Stimulated activated naive CD8-positive, alpha-beta T cell treated with anti-CD3 and anti-CD28 coated beads, Interleukin-15, amount 100 ng/mL, for 72 hours (primary cell): ENCODE measurements at places on chromosomes 2 and 18.

- no peak for DNase-seq
Observed at GRCh38 chr2:43798300-43798699, 24.5 kb downstream of the DYNC2LI1 start.

DNA sequence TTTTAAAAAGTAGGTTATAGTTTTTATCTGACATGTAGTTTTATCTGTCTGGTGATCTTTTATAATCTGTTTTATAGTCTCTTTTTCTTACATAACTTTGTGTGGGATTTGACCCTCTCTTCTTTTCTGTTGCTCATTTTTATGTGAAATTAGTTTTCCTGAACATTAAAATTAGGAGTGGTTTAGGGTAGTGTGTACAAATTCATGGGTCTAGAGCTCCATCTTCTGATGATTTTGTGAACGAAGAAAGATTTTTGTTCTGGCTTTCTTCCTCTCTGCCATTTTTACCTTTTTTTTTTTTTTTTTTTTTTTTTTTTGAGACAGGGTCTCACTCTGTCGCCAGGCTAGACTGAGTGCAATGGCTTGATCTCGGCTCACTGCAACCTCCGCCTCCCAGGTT lies 46.6 kb downstream of the SLC30A6 start:
- no peak for DNase-seq

GRCh38 chr18:63578357-63578958 lies 8.7 kb upstream of the SERPINB13 start:
- DNase-seq: no peak

DNA sequence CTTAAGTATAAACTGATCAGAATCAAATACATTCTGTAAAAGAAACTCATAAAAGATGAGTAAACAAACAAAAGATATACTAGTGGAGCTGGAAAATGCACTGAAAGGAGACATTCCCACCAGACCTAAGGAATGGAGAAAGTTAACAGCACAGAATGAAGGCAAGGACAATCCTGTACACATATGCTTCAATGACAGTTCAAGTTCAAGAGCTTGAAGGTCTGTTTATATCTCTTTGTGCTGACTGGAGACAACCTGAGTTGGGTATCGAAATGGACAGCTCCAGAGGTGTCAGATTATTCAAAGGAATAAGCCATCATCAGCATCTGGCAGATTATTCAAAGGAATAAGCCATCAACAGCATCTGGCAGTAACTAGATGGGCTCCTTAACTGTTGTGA lies 73.8 kb upstream of the CD226 start:
- no peak for DNase-seq

DNA sequence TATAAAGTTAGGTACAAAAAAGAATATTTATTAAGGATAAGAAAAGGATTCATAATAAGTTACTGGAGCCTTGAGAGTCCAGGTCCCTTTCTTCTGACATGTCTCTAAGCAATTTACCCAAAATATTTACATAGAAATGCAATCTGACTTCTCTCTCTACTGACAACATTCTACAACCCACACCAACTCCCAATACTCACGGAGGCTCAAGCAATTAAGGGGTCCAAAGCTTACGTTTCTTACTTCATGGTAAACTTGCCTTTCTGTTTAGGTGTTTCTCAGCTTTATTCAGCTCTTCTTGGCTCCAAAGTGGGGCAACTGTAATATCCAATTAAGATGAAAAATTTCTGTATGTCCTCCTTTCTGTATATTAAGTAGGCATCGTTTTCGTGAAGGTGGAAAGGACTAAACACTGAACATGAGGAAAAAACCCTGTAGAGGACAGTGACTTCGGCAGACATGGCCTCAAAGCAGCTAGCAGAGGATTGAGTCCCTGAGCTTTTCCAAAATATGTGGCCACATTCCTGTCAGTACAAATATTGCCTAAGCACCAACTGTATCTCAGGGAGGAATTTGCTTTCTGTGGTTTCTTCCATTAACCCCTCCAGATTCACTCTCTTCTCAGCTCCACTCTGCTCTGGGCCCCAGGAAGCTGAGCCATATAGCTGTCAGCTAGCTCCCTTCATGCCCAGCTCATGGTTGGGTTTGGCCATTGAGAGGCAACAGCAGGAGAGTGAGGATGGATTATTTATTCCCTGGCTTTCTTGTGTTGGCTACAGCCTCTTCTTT lies 67.9 kb upstream of the GLS start:
- DNase-seq: no peak

DNA sequence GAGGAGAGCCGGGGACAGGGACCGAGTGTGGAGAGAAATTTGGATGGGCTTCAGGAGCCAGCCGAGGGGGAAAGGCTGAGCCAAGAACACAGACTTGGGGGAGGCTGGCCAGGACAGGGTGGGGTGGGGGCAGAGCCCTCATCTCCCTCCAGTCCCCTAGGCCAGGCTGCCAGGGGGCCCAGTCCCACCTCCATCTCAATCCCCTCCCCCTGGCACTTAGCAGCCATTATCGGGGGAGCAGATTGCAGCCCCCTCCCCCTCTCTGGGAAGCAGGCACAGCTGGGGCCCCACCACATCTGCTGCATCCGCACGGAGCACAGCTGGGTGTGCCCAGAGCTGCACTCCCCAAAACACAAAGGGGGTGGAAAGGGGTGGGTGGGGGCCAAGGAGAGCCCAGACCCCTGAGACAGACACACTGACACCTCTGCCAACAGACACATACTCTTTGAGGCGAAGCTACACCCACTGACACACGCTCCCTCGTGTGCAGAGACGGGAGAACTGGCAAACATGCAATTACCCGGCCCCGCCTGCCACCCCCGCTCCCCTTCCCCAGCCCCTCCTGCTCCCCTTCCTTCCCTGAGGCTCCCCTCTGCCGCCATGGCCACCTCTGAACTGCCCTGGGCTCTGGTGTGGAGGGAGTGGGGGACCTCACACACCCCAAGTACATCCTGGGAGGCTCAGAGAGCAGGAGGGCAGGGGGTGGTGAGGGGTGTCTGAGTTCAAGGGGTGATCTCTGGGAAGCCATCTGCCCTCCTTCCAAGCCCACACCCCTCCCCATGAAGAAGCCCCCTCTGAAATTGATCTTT lies 5.1 kb upstream of the ASIC4 start:
- no peak for DNase-seq

GRCh38 chr2:111634995-111635538 lies 248.9 kb downstream of the ANAPC1 start:
- DNase-seq: no peak

DNA sequence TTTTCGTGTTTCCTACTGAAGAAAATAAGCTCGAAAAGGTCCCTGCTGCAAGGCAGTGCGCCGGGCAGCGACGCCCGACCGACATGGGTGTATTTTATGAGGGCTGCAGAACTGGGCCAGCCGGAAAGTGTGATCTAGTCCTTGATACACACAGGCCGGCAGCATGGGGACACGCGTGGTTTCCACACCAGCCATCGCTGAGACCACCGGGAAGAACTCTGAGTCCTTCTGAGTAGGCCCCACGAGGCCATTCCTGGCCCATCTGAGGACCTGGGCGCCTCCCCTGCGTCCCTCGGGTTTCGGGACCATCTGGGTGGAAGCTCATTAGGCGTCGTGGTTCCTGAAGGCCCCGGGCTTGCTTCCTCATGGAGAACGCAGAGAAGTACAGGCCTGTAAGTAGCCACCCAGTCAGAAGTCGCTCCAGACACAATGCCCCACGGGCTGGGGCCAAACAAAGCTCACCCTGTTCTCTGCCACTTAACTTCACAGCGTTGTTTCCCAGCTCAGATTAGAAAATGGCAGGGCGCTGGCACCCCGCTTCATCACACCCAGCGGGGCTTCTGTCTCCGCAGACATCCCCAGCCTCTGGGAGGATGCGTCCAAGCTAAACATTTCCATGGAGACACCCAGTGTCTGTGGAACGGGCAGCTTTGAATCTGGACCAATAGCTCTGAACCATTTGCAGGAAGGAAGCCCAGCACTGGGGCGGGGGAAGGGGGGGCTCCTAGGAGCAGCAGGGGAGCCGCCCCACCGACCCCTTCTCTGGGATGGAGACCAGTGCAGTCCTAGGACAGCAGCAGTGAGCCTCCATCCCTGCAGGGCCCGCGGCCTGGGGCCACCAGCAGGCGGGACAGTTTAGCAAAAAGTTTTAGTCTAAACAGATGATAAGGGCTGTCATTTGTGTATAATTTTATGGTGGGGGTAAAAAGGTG lies 2.4 kb downstream of the NFATC1 start:
- no peak for DNase-seq

GRCh38 chr2:176383836-176384442 lies 114.7 kb downstream of the MTX2 start:
- no peak for DNase-seq

DNA sequence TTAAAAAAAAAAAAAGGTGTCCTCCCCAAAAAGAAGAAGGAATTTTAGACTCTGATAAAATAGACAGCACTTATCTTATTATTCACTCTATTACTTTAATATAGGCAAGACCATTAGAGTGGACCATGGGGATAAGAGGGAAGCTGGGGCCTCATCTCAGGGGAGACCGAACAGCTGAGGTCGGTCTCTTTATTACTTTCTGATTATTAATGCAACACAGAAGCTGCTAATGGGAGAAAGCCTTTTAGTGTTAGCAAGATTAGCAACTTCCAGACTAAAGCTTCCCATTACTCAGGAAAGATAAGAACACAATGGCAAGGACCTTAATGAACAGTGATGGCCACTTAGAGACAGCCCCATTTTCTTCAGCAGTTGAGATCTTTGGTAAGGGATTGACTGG lies 135.5 kb downstream of the TMEFF2 start:
- DNase-seq: no peak

DNA sequence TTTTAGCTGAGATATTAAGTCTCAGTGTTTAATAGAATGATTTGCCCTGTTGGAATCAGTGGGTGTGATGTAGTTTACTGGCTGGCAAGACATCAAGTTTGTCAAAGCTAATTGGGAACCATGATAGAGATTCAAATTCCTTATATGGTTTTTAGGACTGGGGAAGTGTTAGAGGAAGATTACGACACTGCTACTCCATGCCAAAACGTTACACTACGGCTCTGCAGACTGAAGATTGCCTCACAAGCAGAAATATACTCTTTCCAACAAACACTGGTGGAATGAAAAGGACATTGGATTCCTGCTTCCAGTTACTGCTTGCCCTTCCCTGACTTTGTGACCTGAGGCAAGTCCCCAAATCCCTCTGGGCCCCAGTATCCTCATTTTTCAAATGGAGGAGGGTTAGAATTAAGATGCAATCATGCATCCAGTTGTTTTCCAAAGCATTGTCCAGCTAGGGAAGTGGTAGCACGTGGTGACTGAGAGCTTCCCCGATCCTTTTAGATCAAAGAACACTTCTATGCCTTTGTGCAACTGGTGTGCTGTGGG lies 147.6 kb downstream of the CDC42EP3 start:
- no peak for DNase-seq

DNA sequence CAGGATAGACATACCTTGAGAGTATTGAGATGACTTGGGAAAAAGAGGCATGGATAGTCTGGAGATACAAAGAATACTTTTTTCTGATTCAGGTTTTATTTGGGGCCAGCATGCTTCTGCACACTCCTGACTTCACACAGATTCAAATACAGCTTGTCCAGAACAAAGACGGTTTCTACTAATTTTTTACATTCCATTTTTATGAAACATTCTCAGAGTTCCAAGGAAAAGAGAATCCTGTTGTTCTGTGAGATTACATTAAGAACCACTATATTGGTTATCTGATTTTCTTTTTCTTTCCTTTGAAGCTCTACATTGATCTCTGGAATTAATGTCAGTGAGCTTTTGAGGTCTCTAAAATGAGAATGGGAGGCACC lies 41.0 kb downstream of the PTPRM start:
- no peak for DNase-seq

DNA sequence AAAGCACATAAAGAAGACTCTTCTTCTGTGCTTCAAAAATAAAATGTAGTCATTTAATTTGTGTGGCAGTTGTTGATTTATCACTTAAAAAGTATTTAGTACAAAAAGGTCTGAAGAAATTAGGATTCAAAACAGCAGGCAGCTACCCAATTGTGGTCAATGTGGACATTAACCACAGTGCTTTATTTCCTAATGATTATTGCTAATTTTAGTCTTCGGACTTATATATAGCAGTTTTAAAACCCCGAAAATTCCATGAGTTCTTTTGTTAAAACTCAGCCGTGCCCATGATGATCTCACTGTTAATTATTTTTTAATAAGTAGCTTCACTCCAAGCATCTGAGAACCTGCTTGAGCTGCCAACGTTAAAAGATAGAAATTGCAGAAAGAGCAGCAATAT lies 594.3 kb downstream of the STK39 start:
- no peak for DNase-seq

DNA sequence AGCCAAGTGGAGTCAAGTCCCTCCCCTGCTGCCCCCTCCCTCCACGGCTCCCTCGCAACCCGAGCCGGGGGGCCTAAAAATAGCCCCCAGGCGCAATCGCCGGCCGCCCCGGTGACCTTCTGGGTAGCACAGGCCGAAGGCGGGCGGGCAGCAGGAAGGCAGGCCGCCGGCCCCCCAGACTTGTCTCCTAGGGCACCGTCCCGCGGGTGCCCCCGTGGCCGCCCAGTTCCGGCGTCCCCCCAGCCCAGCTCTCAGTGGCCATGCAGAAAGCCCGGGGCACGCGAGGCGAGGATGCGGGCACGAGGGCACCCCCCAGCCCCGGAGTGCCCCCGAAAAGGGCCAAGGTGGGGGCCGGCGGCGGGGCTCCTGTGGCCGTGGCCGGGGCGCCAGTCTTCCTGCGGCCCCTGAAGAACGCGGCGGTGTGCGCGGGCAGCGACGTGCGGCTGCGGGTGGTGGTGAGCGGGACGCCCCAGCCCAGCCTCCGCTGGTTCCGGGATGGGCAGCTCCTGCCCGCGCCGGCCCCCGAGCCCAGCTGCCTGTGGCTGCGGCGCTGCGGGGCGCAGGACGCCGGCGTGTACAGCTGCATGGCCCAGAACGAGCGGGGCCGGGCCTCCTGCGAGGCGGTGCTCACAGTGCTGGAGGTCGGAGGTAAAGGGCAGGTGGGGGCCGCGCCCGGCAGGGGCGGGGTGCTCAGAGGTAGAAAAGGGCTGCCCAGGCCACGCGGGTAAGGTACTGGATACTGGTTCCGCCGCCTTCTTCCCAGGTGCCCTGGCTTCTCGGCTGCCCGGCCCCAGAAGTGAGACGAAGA lies at the start of gene SPEG:
SPEG (plus strand) TSS at position 126 of the 808 bp plus-strand sequence; CDS start at position 261, 135 bp downstream.
- no peak for DNase-seq

GRCh38 chr2:27795868-27796277 lies 24.4 kb downstream of the MRPL33 start:
- DNase-seq: no peak

GRCh38 chr18:40004246-40004645 lies 1950.8 kb upstream of the PIK3C3 start:
- DNase-seq: no peak

DNA sequence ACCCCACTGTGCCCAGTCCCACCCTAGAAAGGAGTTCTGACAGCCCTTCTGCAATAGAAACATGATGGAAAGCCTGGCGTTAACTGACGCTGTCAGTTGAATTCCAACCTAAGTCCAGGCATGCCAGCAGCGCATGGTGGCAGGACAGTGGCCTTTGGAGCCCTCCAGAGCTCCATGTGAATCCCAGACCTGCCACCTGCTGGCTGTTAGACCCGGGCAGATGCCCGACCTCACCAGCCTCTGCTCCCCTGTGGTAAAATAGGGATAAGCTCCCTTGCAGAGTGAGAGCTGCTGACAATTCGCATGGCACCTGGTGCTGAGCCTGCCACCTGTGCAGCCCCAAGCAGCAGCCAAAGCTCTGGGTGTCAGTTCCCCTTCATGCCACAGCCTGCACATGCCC lies 138.6 kb downstream of the LOXHD1 start:
- no peak for DNase-seq

- no peak for DNase-seq
Observed at GRCh38 chr2:238331916-238332315, 11.6 kb downstream of the TRAF3IP1 start.
